ENCODE measurements at places on chromosomes 5 and 9.

DNA sequence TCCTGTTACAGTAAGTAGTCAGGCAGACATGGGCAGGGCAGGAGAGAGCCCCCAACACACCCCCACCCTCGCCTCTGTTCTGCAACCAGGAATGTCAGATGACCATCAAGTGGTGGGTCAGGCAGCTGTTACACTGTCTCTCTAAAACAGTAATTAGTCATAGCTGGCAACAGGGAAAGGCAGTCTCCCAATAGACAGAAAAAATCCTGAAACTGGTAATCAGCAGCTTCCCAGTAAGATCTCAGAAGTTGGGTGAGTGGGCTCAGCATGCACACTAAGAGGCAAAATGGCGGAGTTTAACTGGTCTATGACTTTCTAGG is 90.2 kb downstream of the C5orf15 start:
- DNase-seq: no peak

DNA sequence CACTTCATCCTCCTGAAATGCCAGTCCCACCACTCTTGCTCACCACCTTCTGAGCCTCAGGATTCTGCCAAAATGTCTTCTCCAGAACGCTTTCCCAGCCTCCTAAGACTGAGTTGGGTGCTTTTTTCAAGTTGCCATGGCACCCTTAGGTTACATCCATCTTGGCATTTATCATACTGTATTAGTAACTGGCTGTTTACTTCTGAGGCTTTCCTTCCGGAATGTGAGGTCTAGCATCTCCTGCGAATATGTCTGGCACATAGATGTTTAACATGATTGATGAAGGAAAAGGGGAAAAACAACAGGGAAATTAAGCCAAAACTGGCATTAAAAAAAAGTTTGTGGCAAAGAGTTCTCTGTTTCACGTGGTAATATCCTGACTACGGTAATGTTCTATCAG is 24.9 kb downstream of the RNF130 start:
- DNase-seq: no peak

DNA sequence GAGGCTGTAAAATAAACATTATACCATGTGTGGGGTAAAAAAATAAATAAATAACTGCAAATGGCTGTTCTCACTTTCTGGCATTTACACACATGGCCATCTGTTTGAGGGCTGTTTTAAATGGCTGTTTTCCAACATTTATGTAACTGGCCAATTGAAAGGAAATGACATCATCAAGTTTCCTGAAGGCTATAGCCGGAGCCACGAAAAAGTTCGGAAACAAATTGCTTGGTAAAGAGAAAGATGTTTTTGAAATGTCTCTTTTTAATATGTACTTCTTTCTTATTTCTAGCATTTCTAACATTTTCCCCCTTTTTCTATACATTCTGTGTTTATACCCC is 95.4 kb upstream of the DAB2 start:
- DNase-seq: no peak

DNA sequence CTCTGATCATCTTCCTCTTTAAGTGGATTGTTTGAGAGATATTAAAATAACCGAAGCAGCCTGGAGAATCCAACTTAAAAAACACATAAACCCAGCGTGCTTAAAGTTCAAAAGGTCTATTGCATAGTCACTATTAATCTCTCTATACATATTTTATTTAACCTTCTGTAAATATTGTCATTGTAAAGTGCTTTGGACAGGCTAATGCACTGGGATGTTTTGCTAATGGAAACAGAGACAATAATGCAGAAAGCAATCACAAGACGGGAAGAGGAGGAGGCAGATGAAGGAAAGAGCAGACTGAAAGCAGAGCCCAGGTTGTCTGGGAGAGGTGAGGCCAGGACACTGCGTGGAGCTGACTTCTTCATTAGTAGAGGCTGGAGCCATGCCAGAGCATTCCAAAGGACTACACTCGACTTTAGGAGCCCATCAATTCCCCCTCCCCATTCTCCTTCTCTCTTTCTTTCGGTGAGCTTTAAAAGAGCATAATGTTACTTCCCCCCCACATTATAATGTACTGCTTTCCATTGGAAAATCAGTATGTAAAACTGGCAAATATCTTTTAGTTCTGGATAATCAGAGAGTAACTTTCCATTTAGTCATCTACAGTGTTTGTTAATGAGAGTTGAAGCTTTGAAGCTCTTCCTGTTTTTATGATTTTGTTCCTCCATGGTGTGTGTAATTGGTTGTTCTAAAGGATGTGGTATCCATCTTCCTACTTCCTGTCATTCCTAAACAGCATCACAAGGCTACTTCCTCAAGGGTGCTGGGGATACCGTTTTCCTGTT is 307.3 kb upstream of the MPDZ start:
- no peak for DNase-seq

- no peak for DNase-seq
Observed at GRCh38 chr5:88518131-88519016, 249.7 kb upstream of the TMEM161B start.

DNA sequence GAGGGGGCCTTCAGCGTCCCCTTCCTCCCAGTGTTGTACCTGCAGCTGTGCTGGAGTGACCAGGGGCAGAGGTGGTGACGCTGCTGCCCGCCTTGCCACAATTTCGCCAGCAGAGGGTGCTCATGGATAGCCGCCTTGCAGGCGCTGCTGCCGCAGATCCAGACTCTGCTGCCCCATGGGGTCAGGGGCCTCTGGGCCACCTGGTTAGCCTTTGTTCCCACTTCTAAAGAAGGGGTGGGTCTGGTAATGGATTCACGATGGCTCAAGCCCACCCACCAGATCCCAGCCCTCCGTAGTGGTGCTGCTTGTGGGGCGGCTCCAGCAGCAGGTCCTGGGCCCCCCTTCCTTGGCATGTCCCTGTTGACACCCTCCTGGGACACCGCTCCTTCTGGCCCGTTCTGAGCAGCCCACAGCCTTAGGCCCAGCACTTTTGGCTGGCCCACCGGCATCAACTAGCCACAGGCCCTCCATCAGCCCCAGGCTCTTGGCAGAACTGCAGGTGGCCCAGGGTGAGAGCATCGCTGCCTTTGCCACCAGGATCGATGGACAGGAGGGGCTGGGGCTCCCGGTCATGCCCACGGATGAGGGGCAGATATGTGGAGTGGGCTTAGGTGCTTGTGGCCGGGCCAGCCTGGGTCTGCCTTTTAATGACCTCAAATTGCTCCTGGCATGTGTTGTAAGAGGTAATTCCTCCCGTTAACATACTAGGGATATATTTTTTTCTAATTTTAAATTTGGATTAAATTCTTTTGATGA is 57.2 kb downstream of the COL5A1 start:
- no peak for DNase-seq

DNA sequence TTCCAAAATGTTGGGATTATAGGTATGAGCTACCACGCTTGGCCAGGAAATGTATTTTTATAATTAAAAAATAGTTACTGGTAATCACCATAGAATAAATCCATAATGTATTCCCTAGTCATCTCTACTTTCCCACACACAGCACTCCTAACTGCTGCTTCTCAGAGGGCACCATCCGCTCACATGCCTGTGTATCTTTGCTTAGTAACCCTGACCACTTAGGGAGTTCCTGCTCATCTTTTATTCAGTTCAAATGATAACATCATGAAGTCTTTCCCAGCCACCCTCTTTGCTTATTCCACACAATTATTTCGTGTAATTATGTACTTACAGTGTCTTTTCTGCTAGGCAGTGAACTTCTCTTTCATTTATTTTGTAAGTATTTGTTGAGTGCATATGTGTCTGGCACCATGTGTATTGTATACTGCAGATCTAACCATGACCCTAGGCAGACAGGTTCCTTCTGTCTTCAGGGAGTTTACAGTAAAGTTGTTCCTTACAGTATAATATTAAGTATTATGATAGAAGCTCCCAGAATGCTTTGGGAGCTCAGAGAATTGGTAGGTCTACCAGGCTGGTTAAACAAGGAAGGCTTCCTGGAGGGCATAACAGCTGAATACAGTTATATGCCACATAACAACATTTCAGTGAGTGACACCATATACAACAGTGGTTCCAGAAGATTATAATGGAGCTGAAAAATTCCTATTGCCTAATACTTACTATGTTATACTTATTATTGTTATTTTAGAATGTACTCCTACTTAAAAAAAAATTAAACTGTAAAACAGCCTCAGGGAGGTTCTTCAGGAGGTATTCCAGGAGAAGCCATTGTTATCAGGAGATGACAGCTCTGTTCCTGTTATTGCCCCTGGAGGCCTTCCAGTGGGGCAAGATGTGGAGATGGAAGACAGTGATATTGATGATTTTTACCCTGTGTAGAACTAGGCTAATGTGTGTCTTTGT is 39.2 kb downstream of the DCAF10 start:
- DNase-seq: no peak

DNA sequence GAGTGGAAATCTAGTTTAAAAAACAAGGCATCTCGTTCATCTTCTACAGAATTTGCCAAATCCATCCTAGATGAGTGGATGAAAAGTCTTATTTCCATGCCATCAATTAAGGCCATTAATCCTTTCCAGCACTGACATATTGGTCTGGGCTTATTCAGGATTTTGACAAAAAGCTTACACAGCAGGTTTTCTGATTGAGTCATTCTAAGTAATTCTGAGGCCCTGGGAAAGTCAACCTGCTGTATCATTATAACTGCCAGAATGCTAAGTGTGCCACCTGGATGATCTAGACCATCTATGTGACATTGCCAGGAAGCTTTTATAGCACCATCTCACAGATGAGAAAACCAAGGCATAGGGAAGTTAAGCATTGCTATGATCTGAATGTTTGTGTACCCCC is 132.1 kb upstream of the MAP3K1 start:
- DNase-seq: no peak

DNA sequence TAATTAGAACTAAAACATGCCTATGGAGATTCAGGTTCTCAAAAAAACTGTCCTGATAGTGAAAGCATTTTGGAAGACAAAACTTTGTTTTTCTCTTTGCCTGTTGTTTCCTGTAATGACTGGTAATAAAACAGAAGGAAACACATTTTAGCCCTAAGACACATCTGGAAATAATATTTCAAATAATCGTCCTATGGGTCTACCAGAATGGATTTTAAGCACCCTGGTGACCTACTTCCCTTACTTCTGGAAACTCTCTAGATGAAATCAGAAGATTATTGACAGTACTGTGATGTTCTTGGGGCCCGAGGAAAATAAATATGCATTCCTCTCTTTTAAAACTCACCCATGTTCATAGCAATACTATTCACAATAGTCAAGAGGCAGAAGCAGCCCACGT is 110.1 kb upstream of the TLE4 start:
- no peak for DNase-seq

- no peak for DNase-seq
Observed at GRCh38 chr9:107228496-107229039, 54.5 kb upstream of the RAD23B start.

DNA sequence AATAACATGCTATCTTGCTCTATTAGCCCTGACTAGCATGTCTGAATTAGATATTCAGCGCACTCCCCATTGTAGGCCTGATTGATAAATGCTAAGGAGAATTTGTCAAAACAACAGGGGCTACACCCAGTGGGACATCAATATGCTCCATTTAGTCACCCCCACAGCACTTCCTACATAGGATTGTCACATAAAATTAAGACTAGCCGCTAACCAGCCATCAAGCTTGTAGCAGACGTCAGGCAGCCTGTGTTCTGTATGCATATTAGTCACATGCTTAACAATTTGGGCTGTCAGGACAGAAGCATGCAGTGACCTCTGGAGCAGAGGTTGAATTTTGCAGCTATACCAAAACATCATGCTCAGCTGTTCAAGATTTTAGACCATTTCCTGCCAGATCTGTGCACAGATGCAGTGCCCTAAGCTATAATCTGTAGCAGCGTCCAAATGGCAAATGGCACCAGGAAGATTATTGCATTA is 197.4 kb upstream of the ISL1 start:
- no peak for DNase-seq

Measured in tibial artery (tissue), 4 donors.